ENCODE measurements at places on chromosomes 13 and 19. TPM values are rescaled to one million over a fixed set of nuclear protein-coding genes. Genes with fewer than 3 reads are reported as not detected.

- no peak for DNase-seq
These were observed 2.4 kb upstream of the F2RL3 start for GRCh38 chr19:16886305-16886880.

GRCh38 chr19:49983645-49984229, 22.8 kb upstream of the SIGLEC11 start:
- DNase-seq = no peak

GRCh38 chr13:57787058-57787791, 155.7 kb downstream of the PCDH17 start:
- DNase-seq = no peak

DNA sequence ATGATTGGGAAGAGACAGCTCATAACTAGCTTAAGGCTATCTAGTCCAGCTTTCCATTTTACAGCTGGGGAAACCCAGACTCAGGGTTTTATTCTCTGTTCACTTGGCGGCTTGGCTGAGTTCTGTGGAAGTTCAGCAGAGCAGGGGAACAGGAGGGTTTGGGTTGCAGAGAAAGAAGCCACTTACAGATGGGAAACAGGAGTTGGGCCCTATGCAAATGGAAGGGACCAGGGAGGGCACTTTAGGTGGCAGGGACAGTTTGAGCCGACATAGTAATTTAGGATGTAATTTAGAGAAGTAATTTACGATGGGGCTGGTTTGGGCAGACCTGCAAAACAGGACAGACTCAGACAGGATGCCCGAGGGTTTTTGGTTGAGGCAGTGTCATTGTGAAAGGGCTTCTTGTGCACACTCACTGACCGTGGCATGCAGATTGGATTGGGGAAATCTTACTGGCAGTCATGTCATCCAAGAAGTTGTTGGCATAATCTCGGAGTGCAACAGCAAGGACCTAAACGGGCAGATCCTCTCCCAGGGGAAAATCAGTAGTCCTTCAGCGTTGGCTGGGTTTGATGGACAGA, 47.3 kb upstream of the GPR183 start:
- DNase-seq = no peak

GRCh38 chr19:31392464-31392863, 43.2 kb upstream of the TSHZ3 start:
- no peak for DNase-seq

- DNase-seq = no peak
These were observed 38.8 kb downstream of the ZNF506 start for GRCh38 chr19:19782783-19783182.

Gene USPL1
- total RNA-seq = 19.7 TPM

Gene ENOX1
- total RNA-seq = 7.5 TPM

Gene INAFM1
- total RNA-seq = 8.2 TPM

Data from type B pancreatic cell (in vitro differentiated cells).